ENCODE measurements at places on chromosomes 11 and 22.

- DNase-seq: peak; percentile 81
Measured at GRCh38 chr11:795634-796564, 2.2 kb downstream of the SLC25A22 start.

GRCh38 chr11:8838248-8838647 lies 72.7 kb upstream of the AKIP1 start:
- DNase-seq: peak; percentile 92

- no peak for DNase-seq
Measured at GRCh38 chr11:64843686-64844329, 645 bp downstream of the CDC42BPG start.

DNA sequence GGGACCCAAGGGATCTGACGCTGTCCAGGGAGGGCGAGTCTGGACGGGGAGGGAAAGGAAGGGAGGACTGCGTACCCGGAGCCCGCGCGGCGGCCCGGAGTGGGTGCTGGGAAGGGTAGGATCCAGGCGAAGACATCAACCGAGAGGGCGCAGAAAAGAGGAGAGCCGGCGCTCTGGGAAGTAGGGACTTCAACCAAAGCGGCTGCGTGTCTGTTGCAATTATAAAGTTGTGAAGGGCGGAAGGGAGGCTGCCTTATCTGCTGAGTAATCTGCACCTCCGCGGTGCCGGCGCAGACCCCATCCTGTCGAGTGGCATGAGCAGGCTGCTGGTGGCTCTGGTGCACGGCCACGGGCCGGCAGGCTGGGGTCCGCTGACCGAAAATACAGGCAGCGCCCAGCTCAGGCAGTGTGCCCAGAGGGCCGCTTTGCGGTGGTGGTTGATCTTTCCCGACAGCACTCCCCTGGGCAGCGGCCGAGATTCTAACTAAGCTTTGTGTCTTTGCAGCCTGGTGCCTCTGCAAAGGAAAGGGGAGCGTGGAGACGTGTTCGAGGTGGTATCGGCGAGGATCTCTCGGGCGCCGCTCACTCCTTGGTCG lies 978 bp downstream of the C11orf87 start:
- no peak for DNase-seq

DNA sequence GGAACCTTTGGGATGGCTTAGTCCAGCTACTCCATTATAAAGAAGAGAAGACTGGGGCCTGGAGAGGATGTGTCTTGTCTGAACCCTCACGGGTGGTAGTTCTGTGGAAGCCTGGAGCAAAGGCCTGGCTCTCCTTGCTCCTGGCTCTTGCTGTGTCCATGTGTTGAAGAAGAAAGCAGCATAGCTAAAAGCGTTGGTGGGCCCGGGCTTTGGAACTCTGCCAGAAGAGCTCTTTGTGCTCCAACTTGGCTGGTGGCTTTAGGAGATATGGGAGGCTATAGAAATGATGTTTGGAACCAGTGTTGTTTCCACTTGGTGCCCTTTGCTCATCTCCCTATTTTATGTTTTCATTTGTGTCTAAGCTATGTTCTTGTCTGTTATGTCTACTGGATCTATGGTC lies 131.1 kb downstream of the DBX1 start:
- DNase-seq: no peak

DNA sequence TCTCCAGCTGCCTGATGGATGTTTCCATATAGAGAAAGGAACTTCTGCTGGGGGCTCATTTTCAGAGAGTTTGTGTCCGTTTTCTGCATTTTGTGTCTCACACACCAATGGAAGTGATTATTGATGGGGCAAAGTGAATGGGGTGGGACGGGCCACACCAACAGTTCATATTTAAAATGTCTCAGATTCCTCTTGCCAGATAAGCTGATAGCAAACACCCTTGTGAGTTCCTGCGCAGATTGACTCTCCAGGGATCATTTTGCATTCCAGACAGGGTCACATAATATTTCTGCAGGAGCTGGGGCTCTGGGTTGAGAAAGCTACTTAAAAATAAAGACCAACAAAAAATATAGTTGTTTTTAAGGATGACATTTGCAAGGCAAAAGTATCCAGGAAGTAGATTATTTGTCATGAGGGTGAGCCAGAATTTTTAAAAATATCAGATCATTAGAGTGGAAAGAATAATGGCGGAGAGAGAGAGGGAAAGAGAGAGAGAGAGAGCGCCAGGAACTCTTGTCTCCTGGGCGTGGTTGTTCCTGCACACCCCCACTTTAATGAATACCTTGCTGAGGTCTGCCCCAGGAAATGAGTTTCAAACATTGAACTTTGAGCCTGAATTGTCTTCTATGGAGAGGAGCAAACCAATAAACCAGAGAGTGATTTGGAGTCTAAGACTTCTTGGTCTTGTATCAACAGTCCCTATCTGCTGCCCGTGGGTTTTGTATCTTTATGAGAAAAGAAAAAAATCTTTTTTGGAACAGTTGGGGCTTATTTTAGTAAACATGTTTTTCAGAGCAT lies 33.3 kb downstream of the MICAL2 start:
- no peak for DNase-seq

DNA sequence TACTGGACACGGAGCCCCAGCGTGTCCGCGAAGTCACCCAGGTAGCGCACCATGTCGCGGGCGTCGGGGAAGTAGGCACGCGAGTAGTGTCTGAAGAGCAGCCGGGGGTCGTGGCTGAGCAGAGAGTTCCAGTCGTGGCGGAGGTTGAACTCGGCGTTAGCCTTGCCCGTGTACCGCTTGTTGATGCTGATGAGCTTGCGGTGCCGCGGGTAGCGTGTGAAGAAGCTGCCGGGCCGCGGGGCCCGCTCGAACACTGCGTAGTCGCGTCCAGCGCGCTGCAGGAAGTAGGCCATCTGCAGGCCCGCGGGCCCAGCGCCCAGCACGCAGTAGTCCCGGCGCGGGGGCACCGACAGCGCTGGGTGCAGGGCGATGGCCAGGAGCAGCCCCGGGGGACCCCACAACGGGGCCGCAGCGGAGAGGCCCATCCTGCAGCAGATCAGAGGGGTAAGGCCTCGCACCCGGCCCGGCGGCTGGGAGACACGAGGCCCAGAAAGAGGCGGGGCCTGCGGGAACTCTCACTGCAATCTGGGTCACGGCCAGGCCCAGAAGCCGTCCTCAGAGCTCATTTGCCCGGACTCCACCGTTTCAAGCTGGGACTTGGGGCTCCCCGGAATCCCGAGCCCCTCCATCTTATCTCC lies 723 bp downstream of the FOXRED2 start:
- DNase-seq: no peak

- no peak for DNase-seq
Measured at GRCh38 chr11:89293965-89294679, 116.4 kb downstream of the TYR start.

DNA sequence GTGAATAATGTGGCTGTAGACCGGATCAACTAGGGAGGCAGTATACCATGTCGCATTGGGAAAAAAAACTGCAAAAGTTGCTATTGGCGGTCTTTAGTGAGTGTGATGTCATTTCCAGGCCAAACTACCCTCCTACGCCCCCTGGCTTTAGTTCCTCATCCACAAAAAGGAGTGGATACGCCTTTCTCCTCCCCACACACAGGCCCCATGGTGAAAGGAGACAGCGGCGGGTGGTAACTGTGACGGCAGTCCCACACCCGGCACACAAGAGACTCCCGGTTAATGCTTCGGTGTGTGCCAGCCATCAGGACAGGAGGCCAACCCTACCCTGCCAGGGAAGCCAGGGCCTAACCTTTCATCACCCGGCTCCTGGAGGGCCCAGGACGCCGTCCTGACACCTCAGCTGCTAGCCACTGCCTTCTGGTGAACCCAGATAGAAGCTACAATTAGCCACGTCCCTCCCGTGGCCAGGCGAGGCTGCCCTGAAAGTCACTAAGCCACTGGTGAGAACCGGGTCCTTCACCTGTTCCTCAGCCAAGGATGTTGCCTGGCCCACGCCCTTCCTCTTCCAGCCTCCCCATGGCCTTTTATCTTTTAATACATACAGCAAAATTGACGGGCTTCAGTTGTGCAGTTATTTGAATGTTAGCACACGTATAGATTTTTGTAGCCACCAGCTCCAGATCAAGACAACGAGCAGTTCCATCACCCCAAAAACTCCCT lies 10.8 kb downstream of the TP53I11 start:
- no peak for DNase-seq

DNA sequence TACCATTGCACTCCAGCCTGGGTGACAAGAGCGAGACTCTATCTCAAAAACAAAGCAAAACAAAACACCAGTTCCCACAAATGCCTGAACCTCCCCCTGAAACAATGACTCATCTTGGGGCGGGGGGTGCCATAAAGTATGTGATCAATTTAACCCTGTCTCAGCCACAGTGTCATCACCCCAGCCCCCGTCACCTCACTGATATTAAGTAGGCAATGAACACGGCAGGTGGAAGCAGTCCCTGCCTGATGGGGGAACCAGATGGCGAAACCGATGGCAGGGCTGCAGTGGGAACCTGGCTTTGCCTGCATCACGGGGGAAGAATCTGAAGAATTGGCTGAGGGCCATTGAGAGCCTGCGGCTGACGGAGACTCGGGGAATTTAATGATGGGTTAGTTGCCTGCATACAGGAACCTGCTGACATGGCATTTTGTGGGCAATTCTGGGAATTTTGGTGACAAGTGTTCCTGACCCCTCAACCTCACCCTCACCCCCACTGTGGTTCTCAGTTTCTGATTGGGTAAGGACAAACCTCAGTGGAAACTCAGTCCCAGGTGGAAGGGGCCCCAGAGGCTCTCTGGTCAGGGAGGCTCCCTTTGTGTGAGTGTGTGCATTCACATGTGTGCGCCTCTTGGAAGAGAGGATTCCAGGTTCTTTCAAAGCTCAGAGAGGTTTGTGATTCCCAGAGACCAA lies 39.1 kb upstream of the SHISAL1 start:
- peak; percentile 84 for DNase-seq

DNA sequence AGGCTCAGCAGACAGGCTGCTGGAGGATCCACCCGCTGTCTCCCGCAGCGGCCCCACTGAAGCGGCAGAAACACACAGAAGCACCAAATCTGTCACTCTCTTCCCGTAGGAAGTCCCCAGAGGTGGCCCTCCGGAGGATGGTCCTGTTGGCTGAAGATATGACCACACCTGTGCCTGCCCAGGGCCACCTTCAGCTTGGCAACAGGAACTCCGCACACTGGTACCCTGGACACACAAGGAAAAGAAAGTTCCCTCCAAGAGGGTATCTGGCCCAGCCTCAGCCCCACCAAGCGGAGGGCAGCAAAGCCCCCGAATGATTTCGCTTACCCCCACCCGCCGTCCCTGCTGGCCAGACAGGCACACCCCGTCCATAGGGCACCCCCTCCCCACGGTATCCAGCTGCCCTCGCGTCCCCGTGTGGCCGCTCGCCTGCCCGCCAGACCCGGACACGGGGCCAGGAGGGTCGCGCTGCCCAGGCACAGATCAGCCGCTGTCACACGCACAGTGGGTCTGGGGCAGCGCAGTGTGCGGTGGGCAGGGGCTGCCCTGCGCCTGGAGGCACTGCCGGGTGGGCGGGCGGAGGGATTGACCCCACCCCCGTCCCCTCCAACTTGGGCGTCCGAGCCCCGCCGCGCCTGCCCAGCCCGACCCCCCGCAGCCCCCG lies 7.0 kb downstream of the RASSF7 start:
- no peak for DNase-seq

DNA sequence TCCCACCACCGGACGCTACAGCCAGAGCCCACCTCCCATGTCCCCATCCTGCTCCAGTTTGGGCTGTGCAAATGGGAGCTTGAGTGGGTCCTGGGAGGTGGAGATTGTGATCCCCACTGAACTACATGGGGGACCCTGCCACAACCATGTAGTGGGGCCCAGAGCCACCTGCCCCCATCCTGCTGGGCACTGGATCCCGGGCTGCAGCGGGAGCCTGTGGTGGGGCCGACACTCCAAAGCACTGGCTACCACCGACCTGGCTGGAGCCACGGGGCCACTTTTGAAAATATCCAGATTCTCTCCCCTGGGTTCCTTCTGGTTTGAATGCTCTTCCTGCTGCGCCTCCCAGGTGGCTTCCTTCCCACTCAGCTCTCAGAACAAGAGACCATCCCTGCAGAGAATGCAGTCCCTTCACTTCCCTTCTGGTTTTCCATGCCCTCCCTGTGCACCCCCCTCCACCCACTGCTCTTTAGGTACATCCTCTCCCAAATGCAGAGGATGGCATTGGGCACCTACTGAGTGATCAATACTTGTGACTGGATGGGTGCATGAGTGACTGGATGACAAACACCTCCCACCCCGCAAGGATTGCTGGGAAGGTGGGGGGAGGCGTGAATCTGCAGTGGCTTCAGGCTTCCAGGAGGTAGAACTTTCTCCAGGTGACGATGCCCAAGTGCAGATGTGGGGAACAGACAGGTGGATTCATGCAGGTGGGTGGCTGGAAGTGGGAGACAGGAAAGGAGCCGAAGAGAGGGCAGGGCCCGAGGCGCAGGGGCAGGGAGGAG lies 846 bp upstream of the UNC93B1 start:
- DNase-seq: no peak

- DNase-seq: no peak
Measured at GRCh38 chr11:7575841-7576725, 62.3 kb downstream of the PPFIBP2 start.

- DNase-seq: no peak
Measured at GRCh38 chr11:104361975-104362374, 198.0 kb upstream of the PDGFD start.

DNA sequence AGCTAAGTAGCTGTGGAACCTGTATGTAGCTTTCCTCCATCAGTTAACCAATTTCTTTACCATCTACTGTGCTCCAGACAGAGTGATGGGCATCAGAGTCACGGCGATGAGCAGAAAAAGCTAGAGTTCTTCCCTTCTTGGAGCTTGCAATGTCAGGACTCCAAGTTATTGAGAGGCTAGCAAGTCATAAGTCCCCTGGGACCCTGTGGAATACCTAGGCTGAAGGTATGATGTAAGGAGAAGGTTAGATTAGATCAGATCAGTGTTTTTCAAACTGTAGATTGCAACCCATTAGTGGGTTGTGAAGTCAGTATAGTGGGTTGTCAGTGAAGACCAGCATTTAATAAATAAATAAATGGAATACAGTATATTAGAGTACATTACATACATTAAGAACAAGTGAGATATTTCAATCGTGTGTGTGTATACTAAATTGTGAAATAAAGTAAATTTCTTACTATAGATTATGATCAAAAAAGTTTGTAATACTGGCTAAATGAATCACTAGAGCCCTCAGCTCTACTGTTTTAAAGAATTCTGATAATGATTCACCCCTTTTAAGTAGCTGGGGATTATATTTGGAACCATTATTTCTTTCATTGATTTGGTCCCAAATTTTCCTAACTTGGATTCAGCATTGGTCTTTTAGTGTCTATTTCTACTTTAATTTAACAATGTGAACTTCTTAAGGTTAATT lies 52.3 kb downstream of the RASSF10 start:
- DNase-seq: no peak

GRCh38 chr22:25071720-25072119 lies 119.2 kb downstream of the KIAA1671 start:
- no peak for DNase-seq

- DNase-seq: no peak
Measured at GRCh38 chr11:111766834-111767142, 599 bp upstream of the PPP2R1B start.

Data from GM04504 (cell line).